ENCODE measurements at places on chromosomes 16 and 17.

- DNase-seq, result no peak
These were observed 17.0 kb upstream of the LHX1 start for GRCh38 chr17:36920032-36921005.

DNA sequence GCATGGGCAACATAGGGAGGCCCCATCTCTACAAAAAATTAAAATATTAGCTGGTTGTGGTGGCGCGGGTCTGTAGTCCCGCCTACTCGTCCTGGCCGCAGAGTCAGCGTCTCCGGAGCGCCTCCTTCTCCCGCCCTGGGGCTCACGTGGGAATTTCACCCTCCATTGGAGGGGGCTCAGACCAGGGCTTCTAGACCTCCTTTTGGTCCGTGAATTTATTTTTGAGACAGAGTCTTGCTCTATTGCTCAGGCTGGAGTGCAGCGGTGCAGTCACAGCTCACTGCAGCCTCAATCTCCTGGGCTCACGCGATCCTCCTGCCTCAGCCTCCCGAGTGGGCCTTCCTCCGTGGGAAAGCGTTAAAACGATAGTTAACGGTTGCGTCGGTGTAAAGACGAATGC is 394 bp upstream of the NME4 start:
- peak; percentile 50 for DNase-seq

- DNase-seq, result no peak
These were observed 4.3 kb downstream of the NEUROD2 start for GRCh38 chr17:39603304-39604016.

- no peak for DNase-seq
These were observed 19.2 kb upstream of the HOXB13 start for GRCh38 chr17:48747445-48748363.

- DNase-seq, result no peak
These were observed 19.0 kb upstream of the TUBG2 start for GRCh38 chr17:42640121-42640520.

- DNase-seq, result no peak
These were observed 4.1 kb downstream of the HS3ST6 start for GRCh38 chr16:1914084-1914608.

DNA sequence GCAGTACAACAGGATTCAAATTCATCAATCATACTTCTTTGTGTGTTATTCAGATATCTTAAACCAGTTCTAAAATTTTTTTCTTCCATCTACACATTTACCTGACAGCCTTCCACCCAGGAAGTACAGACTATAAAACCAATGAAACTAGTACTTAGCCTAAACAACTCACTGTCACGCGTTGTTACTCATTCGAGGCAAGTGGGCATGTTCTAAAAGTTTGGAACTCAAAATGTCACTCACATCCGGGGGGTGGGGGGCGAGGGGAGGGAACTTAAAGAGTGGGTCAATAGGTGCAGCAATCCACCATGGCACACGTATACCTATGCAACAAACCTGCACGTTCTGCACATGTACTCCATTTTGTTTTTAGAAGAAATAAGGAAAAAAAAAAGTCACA is 90.4 kb upstream of the PLEKHM1 start:
- DNase-seq, result no peak
